ENCODE measurements at places on chromosomes 6 and 20. TPM values are rescaled to one million over a fixed set of nuclear protein-coding genes. Genes with fewer than 3 reads are reported as not detected.

DNA sequence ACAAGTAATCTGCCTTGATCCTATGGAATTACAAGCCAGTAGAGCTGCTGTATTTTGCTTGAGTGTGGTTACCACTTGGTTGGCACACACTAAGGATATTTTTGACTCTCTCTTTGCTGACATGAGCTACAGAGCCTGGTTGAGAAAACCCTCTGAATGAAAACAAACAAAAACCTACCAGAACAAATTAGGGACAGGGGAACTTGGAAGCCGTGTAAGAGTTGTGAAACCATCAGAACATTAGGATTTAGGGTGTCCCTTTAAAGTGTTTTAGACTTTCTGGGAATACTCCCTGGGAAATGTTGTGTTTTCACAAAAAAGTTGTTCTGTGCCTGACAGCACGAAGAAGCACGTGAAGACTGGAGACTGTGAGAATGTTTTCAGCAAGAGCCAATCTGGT, 20.5 kb upstream of the PDE7B start:
- DNase-seq: no peak

DNA sequence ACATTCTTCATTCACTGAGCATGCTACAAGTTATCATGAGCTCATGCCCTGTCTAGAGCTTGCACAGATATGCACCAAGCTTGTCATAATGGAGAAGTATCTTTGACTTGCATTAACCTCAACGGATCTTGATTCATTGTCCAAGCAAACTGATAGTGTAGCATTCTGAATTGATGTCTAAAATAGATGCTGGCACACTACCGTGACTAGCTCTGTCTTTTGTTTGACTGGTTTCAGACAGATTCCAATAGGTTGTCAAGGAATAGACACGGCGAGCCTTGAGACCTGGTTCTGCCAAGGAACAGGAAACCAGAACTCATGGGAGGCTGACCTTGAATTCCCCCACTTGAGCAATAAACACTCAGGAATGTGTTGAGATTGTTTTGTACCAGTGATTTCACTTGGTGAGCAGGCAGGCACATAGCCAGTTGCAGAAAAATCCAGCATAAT, 1153.1 kb upstream of the GJE1 start:
- DNase-seq: no peak

GRCh38 chr6:44192428-44193041, 24.2 kb upstream of the MYMX start:
- DNase-seq: no peak

DNA sequence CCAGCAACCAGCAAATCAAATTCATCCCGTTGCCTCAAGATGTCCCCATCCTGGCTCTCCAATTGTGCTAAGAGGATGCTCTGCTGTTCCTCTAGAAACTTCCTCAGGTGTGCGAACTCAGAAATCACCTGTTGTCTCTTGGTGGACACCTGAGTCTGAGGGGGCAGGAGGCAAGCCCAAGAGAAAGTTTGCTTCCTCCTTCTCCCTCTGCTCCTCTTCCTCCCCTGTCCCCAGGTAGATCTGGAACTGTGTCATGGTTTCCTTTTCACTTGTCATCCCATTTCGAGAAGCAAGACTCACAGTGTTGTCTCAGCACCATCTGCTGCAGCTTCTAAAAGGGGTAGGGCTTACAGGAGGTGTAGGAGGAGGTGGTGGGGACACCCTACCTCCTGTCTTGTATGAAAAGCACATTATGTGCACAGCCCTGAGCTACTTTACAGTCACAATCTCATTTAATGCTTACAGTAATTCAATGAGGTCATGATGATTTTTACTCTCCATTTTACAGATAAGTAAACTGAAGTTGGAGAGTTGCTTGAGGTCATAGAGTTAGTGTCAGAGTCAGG, 2.5 kb downstream of the TRIM10 start:
- DNase-seq: no peak

- DNase-seq: no peak
These were observed 27.1 kb downstream of the HSF2 start for GRCh38 chr6:122426597-122426996.

DNA sequence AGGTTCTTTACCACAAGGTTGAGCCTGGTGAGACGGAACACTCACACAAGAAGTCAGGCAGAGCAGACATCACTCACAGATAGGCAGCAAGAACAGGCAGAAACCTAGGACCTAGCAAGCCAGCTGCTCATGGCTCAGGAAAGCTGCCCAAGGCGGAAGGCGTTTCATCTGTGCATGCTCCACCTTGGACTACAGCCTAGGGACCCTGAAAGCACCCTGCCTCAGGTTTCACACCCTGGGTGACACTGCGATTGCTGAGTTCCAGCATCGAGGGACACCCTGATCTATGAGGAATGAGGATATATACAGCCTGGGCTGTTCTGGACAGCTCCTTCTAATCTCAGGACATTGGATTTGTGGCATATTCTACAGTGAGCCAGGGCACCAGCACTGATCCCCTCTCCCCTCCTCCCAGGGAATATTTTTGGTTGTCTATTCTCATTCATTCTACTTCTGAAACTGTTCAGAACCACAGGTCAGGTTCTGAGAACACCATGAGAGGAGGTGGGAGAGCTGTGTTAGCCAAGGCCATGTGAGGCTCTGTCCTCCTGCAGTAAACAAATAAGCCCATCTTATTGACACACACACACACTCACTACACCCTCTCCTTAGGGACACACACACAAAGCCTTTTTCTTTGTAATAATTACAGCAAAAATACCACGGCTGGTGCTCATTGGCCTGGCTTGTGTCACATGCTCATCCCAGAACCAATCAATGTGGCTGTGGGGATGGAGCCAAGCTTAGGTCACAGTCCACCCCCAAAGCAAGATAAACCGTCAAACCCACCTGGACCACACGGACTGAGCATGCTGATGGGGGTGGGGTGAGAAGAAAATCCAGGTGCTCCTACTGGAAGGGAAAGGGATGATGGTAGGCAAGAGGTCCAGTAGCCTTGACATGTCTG, 26.3 kb upstream of the PMEPA1 start:
- no peak for DNase-seq

- no peak for DNase-seq
These were observed 1.1 kb upstream of the SAPCD1 start for GRCh38 chr6:31761343-31761742.

ADGB gene
- total RNA-seq: 0.99 TPM

PTGIS gene
- 18.4 TPM for total RNA-seq

SAPCD1 gene
- total RNA-seq: 3.4 TPM

All from spinal cord (tissue), 10 donors.